ENCODE measurements at places on chromosomes 2 and 18. TPM values are rescaled to one million over a fixed set of nuclear protein-coding genes. Genes with fewer than 3 reads are reported as not detected.

GALNT3 gene
- 1.5 TPM for total RNA-seq

IL18R1 gene
- total RNA-seq: 0.06 TPM

GPR45 gene
- not detected for total RNA-seq

MEP1B gene
- not detected for total RNA-seq

LINC00305 gene
- not detected for total RNA-seq

KANSL1L gene
- total RNA-seq: 4.1 TPM

ACVR1C gene
- total RNA-seq: 0.83 TPM

ARHGAP28 gene
- 15.5 TPM for total RNA-seq

C2orf74 gene
- 31.6 TPM for total RNA-seq

HOXD13 gene
- not detected for total RNA-seq

CHRND gene
- total RNA-seq: 7.1 TPM

ASXL3 gene
- total RNA-seq: under 0.01 TPM

VWC2L gene
- total RNA-seq: not detected

EMX1 gene
- total RNA-seq: not detected

APLF gene
- 3.4 TPM for total RNA-seq

All from LHCN-M2 (cell line).